ENCODE measurements at places on chromosomes 7 and 10.

DNA sequence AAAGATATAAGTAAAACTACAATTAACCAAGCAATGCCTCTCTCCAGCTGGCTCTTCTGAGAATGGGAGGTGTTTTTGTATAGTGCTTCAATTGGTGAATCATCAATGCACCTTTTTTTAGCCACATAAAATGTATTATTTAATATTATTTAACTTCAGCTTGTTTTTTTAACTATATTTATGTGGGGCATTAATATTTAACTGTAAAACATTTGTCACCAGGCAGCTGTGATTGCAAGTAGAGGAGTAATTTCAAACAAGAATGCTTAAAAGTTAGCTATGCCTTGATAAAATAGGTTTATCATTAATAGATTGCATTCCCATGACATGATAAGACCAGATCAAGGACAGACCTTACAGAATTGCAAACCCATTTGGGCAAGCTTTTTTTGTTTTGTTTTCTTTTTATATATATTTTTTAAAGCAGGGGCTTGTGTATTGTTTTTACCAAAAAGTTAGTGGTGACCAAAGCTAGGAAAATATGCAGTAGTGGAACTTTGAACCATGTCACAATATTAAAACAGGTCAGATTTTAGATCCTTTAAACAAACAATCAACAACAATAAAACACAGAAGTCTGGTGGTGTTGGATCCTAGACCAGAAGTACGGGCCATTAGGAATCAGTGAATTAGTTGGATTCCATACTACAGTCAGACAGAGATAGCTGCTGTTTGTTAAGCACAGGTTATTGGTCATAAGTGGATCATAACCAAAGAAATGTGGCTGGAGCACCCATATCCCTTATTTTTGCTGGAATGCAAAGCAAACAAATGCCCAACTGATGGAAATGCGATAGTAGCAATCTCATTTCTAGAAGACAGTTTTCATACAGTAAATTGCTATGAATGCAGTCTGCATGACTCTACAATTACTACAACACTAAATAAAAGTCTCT lies 2.9 kb downstream of the CAV2 start:
- DNase-seq: no peak

- DNase-seq: no peak
Measured at GRCh38 chr7:76022026-76022780, 25.6 kb downstream of the STYXL1 start.

DNA sequence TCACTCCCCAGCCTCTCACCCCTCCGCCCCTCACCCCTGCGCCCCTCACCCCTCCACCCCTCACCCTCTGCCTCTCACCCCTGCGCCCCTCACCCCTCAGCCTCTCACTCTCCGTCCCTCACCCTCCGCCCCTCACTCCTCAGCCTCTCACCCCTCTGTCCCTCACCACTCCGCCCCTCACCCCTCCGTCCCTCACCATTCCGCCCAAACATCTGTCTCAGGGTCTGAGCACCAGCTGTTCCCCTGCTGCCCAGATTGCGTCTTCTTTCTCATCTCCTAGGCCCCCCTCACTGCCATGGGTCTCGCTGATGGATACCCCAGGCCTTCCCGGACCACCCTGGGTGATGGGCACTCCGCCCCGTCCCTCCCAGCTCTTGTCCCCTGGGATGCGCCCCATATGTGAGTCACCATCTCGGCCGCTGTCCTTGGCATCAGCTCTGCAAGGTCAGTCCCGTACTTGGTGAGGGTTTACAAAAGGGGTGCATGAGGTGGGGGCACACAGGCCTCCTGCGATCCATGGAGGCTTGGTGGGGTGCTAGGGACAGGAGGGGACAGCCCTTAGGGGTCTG lies 65.4 kb upstream of the GNA12 start:
- DNase-seq: no peak

DNA sequence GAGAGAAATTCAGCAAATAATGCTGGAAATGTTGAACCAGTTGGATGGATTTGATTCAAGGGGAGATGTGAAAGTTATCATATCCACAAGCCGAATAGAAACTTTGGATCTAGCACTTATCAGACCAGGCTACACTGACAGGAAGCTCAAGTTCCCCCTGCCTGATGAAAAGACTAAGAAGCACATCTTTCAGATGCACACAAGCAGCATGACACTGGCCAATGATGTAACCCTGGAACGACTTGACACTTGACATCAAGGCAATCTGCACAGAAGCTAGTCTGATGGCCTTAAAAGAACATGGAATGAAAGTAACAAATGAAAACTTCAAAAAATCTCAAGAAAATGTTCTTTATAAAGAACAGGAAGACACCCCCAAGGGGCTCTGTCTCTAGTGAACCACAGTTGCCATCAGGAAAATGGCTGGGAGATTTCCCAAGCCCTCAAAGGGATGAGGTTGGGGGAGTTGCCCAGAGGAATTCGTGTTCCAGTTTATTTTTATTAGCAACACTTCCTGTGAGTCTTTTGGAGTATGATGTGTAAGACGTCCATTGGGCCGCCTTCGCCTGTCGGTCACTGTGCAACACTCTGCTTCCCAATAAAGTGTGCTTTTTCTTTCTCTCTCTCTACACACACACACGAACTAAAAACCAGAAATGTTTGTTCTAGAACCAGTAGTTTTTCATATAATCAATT lies 200.0 kb downstream of the HIBADH start:
- peak; percentile 42 for DNase-seq

DNA sequence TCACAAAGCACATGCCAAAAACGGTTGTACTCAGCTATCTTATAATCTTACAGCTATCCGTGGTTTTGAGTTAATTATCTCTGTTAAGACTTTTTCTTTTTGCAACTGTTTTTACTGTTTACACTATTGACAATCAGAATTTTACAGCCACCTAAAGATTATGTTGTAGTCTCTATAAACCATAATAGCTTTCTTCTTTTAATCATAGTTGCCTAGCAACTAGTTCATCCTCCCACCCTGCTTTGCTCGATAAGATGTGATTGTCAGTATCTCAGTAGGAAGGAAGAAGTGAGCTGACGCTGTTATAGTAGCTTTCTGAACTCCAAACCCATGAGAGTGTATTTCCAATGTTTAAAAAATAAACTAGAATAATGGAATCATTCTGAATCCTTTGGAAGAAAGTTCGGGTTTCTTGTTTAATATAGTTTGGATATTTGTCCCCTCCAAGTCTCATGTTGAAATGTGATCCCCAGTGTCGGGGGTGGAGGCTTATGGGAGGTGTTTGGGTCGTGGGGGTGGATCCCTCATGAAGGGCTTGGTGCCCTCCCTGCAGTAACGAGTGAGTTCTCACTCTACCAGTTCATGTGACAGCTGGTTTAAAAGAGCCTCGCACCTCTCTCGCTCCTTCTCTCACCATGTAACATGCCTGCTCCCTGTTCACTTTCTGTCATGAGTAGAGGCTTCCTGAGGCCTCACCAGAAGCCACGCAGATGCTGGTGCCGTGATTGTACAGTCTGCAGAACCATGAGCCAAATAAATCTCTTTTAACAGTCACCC lies 68.1 kb downstream of the SVOPL start:
- DNase-seq: no peak

DNA sequence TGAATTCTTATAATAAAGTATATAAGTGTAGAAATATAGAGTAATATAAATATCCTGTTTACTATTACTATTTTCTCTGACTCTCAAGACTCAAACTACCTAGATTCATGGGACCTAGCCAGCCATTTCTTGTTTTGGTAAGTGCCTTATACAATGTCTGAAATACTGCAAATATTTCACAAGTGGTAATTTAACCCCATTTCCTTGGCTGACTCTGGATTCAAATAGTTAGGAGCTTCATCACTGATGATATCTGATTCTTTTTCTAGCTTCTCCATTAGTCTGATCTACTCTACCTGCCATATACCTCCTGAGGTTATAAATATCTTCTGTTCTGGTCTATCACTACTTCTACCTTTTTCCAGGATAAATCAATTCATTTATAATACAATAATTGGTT lies 6.4 kb upstream of the RALA start:
- peak; percentile 65 for DNase-seq

- no peak for DNase-seq
Measured at GRCh38 chr10:32929634-32930033, 28.4 kb downstream of the ITGB1 start.

DNA sequence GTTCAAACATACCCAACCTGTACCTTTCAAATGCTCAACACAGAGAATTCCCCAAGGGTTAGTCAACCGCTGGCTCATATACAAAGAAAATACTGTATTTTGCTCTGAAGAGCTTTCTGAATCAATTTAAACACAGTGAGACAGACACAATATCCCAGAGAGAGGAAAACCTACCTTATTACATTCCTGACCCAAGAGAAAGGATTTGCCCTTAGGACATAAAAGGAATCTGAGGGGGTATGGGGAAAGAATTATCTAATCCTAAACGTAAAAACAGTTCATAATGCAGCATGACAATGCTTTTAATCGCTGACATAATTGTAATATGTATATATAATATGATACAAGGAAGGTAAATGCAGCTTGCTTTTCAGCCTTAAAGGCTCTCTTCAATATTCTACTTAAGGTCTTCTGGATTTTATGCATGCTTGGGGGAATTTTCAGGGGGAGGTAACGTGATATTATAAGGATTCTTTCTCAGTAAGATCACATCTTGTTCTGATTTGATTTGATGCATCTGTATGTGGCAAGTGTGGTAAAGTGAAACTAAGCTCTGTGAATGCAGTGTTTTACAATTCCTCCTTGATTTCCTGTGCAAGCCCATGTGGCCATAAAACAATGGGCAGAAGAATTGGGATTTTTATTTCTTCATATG lies 240.5 kb downstream of the GLI3 start:
- peak; percentile 82 for DNase-seq

DNA sequence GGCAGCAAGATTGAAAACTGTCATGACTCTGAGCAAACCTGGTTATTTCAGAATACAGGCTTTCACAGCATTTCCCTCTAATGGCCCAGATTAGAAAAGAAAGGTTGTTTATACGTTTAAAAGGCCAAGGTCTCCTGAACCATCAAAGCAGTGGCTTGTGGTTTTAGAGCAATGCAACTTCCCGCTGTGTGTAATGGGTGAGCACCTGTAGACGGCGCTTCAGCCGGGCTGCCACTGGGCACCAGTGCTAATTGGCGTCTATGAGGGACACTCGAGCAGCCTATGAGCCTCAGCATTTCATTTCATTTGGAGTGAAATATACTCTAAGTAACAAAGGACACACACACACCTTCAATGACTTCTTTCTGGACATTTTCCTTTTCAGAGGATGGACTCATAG lies 671.0 kb upstream of the FZD8 start:
- DNase-seq: no peak

- DNase-seq: peak; percentile 62
Measured at GRCh38 chr10:12466704-12467305, 117.5 kb downstream of the CAMK1D start.

- DNase-seq: no peak
Measured at GRCh38 chr10:124232686-124233545, 139.5 kb upstream of the CHST15 start.

DNA sequence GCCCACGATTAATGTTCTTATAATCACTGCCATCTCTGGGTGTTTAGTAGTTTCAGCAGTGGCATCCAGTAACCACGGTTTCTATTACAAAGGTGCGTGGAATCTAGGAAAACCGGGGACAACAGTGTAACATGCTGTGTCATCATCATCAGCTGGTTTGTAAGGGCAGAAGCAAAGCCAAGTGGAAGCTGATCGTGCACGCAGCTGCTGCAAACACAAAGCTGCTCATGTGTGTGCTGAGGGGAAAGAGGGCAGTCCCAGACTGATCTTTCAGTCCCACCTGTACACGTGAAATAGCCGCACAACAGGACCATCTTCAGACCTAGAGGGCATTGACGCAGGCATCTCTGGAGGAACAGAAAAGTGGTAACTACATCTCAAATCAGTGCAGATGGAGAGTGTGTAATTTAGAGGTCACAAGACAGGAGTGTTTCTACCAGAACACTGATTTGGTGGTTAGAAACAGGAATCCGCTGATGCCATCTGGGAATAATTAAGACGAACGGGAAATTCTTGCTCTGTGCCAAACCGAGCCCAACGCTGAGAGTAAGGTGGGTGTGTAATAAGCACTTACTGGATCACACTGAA lies 13.4 kb downstream of the ANKRD16 start:
- DNase-seq: peak; percentile 35

DNA sequence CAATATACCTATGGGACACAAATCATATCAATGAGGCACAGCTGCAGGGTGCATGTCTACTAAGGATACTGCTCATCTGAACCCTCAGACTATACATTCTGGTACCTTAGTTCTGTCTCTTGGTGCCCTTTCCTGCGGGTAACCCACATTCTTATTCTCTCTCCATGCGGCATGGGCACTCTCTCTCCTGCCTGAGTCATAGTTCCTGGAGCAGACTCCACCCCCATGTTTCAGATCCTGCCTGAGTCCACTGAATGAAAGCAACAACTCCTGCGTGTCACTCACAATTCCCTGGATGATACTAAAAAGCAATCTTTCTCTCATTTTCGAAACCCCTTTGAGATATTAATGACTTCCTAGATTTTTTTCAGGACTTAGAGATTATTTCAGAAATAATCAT lies 653.1 kb upstream of the C7orf33 start:
- DNase-seq: no peak

DNA sequence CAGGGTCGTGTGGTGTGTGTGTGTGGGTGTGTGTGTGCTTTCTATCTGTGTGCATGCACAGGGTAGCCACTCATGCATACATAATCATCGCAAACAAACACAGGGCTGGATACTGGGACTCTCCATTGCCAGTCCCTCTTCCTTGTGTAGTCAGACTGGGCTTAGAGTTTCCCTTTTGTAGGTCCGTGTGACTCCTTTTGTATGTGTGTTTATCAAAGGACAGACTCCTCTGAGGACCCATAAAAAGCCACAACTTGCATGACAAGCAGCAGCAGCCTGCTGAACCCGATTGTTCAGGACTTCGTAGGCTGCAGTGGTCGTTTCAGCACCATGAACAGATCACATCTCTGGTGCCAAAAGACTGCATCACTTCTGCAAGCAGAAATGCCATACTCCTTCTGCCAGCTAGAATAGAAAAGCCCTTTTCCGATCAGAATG lies 895 bp downstream of the VSTM2A start:
- DNase-seq: peak; percentile 13

DNA sequence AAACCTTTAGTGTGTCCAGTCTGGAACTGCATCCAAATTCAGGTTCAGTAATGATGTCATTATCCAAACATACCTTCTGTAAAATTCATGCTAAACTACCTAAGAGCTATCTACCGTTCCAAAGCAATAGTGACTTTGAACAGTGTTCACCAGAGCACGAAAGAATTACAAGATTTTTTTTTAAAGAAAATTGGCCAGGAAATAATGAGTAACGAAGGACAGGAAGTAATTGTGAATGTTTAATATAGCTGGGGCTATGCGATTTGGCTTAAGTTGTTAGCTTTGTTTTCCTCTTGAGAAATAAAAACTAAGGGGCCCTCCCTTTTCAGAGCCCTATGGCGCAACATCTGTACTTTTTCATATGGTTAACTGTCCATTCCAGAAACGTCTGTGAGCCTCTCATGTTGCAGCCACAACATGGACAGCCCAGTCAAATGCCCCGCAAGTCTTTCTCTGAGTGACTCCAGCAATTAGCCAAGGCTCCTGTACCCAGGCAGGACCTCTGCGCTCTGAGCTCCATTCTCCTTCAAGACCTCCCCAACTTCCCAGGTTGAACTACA lies 694 bp upstream of the FAS start:
- peak; percentile 92 for DNase-seq
